ENCODE measurements at places on chromosomes 7 and 10. TPM values are rescaled to one million over a fixed set of nuclear protein-coding genes. Genes with fewer than 3 reads are reported as not detected.

The SPAG6 gene
- not detected for total RNA-seq

GRCh38 chr10:98748298-98748697 is 301.6 kb upstream of the HPS1 start:
- no peak overlapping the region for H3K27ac ChIP-seq
- no peaks in the 10 kb centered on the region for H3K36me3 ChIP-seq
- no peak overlapping the region for H3K4me3 ChIP-seq

DNA sequence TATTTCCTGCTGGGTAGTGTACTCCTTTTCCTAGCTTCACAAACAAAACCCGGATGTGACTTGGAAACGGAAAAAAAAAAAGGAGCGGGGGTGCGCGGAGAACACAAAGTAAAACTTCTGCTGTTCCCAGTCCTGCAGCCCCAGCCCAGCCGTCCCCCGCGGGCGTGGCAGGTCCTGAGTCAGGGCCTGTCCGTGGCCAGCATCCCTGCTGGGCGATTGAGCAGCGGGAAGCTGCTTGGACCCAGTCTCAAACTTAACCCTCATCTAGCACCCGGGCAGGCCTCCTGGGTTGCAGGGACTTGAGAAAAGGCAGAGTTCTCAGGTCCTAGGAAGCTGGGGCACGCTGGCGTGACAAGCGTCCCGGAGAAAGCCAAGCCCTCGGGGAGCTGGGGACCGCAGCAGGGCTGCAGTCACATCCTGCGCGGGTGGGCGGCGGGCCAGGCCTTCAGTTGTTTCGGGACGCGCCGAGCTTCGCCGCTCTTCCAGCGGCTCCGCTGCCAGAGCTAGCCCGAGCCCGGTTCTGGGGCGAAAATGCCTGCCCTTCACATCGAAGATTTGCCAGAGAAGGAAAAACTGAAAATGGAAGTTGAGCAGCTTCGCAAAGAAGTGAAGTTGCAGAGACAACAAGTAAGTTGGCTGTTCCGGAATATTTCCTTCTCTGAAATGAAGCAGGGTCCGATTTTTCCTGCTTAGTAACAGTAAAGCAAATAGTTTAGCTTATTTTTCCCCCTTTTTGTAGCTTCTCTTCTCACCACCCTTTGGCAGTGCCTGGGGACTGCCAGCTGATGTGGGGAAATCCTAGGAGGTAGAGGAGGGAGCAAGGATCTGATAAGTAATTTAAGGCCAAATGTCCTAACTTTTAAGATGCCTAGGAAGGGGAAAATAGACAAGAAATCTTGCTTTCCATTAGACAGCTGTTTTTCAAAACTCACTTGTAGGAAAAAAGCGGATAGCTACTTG is at the start of gene GNG11:
Gene GNG11 (plus strand): TSS at position 129 of the 960 bp plus-strand sequence. CDS start 403 bp downstream, at position 532.
- peaks cover 10% of the 10 kb centered on the region for H3K36me3 ChIP-seq
- H3K27me3 ChIP-seq, result no peaks in the 10 kb centered on the region
- H3K4me1 ChIP-seq, result peaks cover 25% of the 10 kb centered on the region
- peak within 1 kb of the TSS; percentile 100 for H3K4me3 ChIP-seq
- peak; percentile 90 for DNase-seq
- H3K27ac ChIP-seq, result peak within 1 kb of the TSS; percentile 99

The PRR15 gene
- total RNA-seq, result 4.1 TPM

- no peak overlapping the region for H3K27ac ChIP-seq
- peaks cover 4% of the 10 kb centered on the region for H3K4me1 ChIP-seq
- H3K27me3 ChIP-seq, result peaks cover 10% of the 10 kb centered on the region
- H3K4me3 ChIP-seq, result peak overlapping the region; percentile 77
- H3K36me3 ChIP-seq, result no peaks in the 10 kb centered on the region
- no peak for DNase-seq
These were observed 645 bp upstream of the COPG2 start for GRCh38 chr7:130669085-130669700.

DNA sequence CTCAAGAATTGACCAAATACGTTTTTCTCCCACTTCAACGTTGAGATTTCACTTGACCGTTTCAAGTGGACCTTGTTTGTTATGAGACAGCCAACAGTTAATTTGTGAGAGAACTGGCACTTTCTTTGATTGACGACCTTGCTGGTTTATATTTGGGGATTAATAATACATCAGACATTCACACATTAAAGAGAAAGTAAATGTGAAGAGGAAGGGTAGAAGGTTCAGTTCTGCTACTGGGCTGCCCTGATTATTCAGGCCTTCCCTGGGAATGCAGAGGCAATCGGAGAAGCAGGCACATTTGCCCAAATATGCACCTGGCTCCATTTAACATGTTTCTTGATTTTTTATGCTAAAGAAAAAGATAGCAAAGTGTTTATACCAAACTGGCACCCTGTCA is 114.1 kb downstream of the POU6F2 start:
- peaks cover 1% of the 10 kb centered on the region for H3K27me3 ChIP-seq
- no peak for DNase-seq
- H3K27ac ChIP-seq, result no peak overlapping the region
- H3K36me3 ChIP-seq, result no peaks in the 10 kb centered on the region

The PLAC9 gene
- 1.7 TPM for total RNA-seq

The GOLGA7B gene
- not detected for total RNA-seq

- H3K27ac ChIP-seq, result no peak overlapping the region
- DNase-seq, result no peak
These were observed 63.0 kb downstream of the GRID1 start for GRCh38 chr10:86303626-86304025.

DNA sequence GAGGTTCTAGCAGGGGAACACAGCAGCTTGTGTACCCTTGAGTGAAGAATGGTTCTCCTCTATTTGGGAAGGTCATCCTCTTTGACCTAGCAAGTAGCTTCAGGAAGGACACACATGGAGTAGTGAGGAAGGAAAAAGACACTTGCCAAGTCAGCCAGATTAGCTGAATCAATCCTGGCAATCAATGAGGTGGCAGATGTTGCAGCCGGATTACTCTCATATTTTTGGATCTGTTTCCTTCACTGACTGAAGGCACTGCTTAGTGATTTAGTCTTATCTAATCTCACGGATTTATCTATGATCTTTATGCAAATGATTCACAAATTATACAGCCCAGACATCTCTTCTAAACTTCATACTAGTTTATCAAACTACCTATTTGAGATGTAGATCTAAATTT is 218.8 kb downstream of the GPR158 start:
- no peaks in the 10 kb centered on the region for H3K27me3 ChIP-seq
- H3K4me1 ChIP-seq, result no peaks in the 10 kb centered on the region
- no peaks in the 10 kb centered on the region for H3K36me3 ChIP-seq

DNA sequence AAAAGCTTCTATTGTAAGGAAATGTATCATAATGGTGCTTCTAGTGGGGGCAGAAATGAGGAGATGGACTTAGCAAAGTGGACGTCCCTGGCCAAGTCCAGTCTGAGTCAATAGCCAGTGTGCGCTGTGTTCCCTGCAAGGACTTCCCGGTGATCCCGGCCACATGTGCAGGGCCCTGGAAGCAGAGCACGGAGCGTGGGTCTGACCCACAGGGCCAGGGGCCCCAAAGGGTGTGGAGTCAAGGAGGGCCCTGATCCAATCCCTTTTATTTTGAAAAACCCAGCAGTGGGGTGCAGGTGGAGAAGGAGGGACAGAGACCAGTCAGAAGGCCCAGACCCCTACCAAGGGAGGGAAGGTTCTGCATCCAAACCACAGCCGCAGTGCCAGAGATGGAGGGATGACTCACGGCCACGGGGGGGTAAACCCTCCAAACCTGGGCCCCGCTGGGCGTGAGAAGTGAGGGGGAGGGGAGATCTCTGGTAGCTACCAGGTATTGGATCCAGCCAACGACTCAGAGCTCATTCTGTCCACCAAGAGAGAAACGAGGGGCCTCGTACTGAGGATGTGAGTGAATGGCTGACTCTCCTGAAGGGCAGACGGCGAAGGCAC is 57.2 kb upstream of the VIPR2 start:
- no peaks in the 10 kb centered on the region for H3K4me1 ChIP-seq
- H3K27ac ChIP-seq, result no peak overlapping the region
- no peak overlapping the region for H3K4me3 ChIP-seq
- no peaks in the 10 kb centered on the region for H3K36me3 ChIP-seq
- no peaks in the 10 kb centered on the region for H3K27me3 ChIP-seq

The ABCA13 gene
- 0.09 TPM for total RNA-seq

The EBF3 gene
- 2.0 TPM for total RNA-seq

DNA sequence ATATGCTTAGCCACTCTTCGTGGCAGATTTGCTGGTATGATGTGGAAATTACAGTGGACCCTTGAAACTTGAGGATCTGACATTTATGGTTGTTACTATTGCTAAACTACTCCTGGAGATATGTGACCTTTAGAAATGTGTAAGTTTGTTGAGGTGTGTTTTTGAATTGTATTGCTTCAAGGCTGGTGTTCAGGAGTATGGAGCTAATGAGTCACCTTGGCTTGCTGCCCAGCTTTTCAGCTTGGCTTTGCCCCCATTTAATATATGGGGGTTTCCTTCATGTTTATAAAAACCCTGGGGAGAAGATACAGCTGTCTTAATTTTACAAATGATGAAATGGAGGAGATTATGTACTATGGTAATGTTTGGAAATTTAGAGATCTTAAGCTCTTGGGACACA is 11.6 kb downstream of the HBP1 start:
- H3K4me3 ChIP-seq, result no peak overlapping the region
- peaks cover 5% of the 10 kb centered on the region for H3K36me3 ChIP-seq
- H3K27ac ChIP-seq, result no peak overlapping the region
- H3K4me1 ChIP-seq, result peaks cover 27% of the 10 kb centered on the region
- peak; percentile 91 for DNase-seq

- no peak overlapping the region for H3K4me3 ChIP-seq
- no peaks in the 10 kb centered on the region for H3K4me1 ChIP-seq
- peaks cover 13% of the 10 kb centered on the region for H3K27me3 ChIP-seq
- no peaks in the 10 kb centered on the region for H3K36me3 ChIP-seq
- no peak overlapping the region for H3K27ac ChIP-seq
These were observed 7.8 kb upstream of the BTRC start for GRCh38 chr10:101346177-101346576.

The SLC26A3 gene
- not detected for total RNA-seq

The HHEX gene
- 109 TPM for total RNA-seq

DNA sequence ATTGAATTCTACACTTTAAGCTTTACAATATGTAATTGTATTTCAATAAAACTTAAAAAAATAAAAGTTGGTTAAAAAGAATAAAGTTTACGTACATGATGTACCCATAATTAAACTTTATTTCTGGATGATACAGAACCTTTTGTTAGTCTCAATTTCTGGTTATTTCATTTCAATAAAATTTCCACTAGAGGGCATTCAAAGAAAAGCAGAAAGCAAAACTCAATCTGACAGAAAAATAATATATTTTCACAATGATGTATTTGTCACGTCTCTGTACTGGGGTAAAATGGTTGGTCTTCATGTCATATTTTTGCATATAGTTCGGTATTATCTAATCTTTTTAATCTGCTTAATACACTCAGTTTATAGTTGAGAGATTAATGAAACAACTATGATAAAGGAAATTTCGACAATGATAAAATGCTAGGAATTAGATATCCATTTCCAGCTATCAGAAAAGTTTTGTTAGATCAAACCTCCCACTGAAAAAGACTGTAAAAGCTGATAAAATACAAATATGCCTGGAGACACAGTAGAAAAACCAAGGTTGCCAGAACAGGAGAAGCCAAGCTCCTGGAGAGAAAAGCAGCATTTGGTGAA is 27.4 kb downstream of the ASZ1 start:
- no peaks in the 10 kb centered on the region for H3K36me3 ChIP-seq
- no peak overlapping the region for H3K4me3 ChIP-seq
- no peak overlapping the region for H3K27ac ChIP-seq
- DNase-seq, result no peak

DNA sequence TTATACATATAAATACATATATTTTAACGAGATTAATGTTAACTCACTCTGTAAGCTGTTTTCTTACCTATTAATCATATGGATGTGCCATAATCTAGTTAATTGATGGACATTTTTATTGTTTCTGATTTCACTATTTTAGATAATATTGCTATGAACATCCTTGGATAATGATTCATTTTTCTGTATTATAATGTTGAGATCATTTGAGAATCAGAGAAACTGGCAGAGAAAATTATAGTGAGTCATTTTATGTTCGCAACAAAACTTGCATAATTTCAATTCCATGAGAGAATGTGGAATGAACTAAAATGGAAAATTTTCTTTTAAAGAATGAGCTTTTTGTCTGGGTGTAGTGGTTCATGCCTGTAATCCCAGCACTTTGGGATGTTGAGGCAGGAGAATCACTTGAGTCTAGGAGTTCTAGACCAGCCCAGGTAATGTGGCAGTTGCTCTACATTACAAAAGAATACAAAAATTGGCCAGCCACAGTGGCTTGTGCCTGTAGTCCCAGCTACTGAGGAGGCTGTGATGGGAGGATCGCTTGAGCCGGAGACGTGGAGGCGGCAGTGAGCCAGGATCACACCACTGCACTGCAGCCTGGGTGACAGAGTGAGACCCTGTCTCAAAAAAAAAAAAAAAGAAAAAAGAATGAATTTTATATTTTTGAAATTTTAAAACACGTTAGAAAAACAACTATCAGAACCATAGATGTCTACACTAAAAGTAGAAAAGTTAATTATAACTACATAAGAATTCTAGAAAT is 40.5 kb downstream of the PAPSS2 start:
- DNase-seq, result no peak
- H3K36me3 ChIP-seq, result peaks cover 4% of the 10 kb centered on the region
- no peaks in the 10 kb centered on the region for H3K27me3 ChIP-seq
- H3K4me1 ChIP-seq, result peaks cover 4% of the 10 kb centered on the region
- no peak overlapping the region for H3K4me3 ChIP-seq

- H3K27me3 ChIP-seq, result peaks cover 2% of the 10 kb centered on the region
- H3K36me3 ChIP-seq, result no peaks in the 10 kb centered on the region
- no peaks in the 10 kb centered on the region for H3K4me1 ChIP-seq
These were observed 132.2 kb downstream of the ZNF365 start for GRCh38 chr10:62506371-62506770.

DNA sequence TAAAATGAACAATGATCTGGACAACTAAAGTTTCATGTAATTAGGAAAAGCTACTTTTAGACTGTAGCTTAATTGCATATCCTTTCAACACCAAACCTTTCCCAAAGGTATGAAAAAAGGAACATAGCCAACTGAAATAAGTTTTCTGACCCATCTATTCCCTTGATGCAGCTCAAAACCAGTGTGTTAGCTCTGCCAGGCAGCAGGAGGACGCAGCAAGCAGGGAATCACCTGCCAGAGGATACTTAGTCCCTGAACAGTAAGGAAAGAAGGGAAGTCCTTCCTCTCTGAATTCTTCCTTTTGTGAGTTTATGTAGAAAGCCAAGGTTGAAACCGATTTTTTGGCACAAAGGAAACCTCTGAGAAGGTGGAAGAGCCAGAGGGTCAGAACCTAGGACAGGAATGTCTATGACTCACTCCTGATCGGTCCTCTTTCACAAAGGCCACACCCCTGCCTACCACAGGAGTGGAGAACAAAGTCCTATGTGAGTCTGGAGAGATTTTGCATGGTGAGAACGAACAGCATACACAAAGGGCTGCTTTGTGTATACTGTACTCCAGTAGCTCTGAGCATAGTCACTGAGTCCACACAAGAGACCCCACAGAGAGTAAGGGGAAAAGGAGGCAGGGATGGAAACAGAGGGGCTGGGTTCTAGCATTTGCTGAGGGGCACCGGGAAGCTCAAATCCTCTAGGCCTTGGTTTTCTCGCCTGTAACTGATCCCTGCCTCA is 68.8 kb upstream of the GSDME start:
- H3K27ac ChIP-seq, result no peak overlapping the region
- peaks cover 24% of the 10 kb centered on the region for H3K4me1 ChIP-seq
- H3K4me3 ChIP-seq, result no peak overlapping the region
- H3K36me3 ChIP-seq, result no peaks in the 10 kb centered on the region

The MRLN gene
- total RNA-seq, result not detected

The CRPPA gene
- 2.9 TPM for total RNA-seq

GRCh38 chr10:18418541-18419215 is 232.7 kb downstream of the NSUN6 start:
- H3K4me1 ChIP-seq, result no peaks in the 10 kb centered on the region
- H3K4me3 ChIP-seq, result no peak overlapping the region
- no peak overlapping the region for H3K27ac ChIP-seq
- DNase-seq, result no peak
- H3K27me3 ChIP-seq, result no peaks in the 10 kb centered on the region
